Endothelial cell (in vitro differentiated cells): ENCODE measurements at places on chromosomes 3 and 15.

GRCh38 chr3:44522494-44522933, 32.5 kb upstream of the ZKSCAN7 start:
- no peak for DNase-seq

GRCh38 chr3:118884748-118885206, 149.9 kb downstream of the IGSF11 start:
- DNase-seq, result peak; percentile 81

DNA sequence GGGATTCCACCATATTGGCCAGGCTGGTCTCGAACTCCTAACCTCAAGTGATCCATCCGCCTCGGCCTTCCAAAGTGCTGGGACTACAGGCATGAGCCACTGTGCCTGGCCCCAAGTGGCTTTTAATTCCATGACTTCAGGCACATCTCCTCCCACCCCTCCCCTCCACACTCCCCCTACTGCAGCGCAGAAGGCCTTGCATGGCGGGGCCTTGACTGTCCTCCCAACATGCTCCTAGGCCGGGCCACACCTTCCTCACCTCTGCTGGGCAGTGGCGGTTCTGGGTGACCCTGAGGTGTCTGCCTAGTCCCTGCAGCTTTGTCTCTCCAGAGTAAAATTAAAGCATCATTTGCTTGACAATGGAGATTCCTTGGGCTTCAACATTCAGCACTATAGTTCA, 6.9 kb downstream of the LYSMD4 start:
- DNase-seq, result no peak

DNA sequence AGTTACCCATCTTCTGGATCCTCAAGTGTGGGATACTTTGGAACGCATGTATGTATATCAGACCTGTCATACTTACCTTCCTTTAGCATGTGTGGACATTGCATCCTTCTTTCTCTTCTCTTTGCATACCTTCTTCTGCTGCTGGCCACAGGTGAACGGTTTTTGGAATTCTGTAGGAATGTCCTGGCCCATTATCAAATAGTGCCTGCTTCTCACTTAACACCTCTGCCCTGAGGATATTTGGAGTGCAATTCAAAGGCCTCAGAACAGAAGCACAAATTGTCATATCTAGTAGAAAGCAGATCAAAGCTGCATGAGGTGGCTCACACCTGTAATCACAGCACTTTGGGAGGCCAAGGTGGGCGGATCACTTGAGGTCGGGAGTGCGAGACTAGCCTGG, 34.1 kb upstream of the UACA start:
- DNase-seq, result no peak

GRCh38 chr15:89243046-89243690, 611 bp upstream of the FANCI start:
- no peak for DNase-seq

DNA sequence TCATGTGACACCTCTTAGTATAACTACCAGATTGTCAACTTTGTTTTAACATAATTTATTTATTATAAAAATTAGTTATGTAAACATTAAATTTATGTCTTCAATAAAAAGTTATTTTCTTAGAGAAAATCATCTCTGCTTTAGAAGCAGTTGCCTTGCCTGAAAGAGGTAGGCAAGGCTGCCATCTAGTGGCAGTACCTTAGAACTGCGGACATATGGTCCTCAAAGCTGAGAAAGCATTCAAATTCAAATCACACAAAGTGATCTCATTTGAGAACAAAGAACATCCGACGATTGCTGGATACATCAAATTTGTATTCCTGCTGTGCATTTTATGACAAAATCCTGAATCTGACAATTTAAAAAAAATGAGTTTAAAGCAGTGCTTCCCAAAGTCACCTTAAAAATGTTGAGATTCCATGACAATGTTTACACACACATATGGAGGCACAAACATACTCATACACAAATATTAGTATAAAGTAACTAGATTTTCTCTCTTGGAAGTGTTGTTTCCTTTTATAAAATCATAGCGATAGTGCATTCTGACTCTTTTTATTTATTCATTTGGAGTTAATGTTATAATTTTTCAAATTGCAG, 617.4 kb downstream of the CADM2 start:
- peak; percentile 67 for DNase-seq

- DNase-seq, result no peak
Observed at GRCh38 chr3:4753073-4753691, 226.1 kb upstream of the BHLHE40 start.

- DNase-seq, result no peak
Observed at GRCh38 chr3:43279532-43279931, 6.8 kb upstream of the SNRK start.

DNA sequence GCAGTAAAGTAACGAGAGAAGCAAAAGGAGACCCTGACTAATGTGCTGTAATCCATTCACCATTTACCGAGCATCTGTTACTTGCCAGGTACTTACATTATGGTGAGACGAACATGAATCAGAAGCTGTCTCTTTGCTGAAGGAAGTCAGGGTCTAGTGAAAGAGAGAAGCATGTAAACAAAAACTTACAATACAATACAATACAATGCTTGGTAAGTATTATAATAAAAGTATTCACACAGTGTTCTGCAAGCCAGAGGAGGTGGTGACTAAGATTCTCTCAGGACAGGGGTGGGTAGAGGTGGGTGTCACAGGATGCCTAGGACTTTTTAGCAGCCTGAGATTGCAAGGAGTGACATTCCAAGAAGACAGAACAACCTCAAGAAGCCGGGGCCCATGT, 50.2 kb upstream of the MGA start:
- no peak for DNase-seq

GRCh38 chr3:131622726-131623125, 120.0 kb upstream of the MRPL3 start:
- DNase-seq, result no peak

DNA sequence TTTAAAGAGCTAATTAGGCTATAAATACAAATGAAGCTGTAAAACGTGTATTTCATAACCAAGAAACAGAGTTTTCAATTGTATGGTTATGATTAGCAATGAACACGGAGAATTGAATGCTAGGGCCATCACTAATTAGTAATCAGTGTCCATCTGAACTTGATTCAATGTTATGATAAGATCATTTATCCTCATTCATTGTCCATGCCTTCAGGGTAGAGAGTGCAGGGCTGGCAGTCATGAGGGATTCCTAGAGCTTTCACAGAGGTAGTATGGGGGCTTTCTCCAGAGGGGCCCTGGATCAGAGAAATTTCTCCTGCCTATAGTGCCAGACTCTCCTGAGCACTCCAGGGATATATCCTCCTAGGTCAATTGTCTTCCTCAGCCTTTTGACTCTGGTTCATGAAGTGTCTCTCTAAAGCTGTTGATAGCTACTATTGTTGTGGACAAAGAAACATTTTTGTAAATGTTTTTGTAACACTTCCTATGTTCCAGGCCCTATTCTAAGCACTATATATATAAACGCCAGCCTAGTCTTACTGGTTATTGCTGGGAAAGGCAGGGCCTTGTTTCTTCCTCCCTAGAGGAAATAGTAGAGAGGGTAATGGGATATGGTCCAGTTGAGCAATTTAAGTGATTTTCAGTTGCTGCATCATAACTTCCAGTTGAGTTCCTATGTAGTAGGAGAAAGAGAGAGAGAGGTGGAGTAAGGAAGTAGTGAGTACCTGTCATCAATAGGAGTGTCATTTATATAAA, 249.0 kb downstream of the NFKBIZ start:
- DNase-seq, result no peak

DNA sequence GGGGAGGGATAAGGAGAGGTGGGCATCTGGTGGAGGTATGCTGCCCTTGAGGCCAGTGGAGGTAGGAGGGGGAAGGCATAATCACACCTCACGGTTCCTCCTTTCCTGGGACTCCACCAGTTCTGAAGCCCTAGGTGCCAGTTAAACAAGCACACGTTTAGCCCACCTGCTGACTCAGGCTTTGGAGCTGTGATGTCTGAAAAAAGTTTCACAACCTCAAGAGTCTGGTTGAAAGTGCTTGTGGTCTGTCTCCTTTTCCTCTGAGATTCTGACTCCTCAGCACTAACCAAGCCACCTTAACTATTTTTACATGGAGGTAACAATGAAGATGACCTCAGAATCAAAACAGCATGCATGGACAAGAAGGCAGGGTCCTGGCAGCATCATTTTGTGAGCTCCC, 23.0 kb downstream of the HPS3 start:
- no peak for DNase-seq

GRCh38 chr3:33904730-33905129, 106.3 kb downstream of the PDCD6IP start:
- DNase-seq, result no peak

- DNase-seq, result no peak
Observed at GRCh38 chr3:153026026-153026425, 136.0 kb upstream of the RAP2B start.

- no peak for DNase-seq
Observed at GRCh38 chr3:10508619-10509260, 3.4 kb upstream of the ATP2B2 start.

DNA sequence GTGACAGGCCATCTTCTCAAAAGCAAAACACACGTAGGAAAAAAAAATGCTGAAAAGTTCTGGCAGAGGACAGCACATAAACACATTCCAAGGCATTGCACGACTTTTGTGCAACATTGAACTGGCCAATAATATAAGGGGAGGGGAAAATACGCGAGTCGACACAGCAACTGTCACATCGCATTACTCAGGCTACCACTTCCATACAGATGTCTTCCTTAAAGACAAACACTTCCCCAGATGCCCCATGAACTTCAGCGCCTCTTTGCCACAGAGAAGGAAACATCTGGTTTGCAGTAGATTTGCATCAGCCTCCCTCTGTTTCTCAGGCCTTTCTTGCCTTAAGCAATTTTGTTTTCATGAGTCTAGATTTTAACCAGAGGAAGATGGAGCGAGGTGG, 144.4 kb upstream of the IGF1R start:
- DNase-seq, result no peak

- no peak for DNase-seq
Observed at GRCh38 chr3:46549989-46550388, 16.1 kb downstream of the LRRC2 start.

GRCh38 chr15:89777782-89778380, 1.7 kb downstream of the MESP2 start:
- DNase-seq, result no peak

GRCh38 chr3:48001991-48002390, 14.2 kb downstream of the MAP4 start:
- no peak for DNase-seq

- no peak for DNase-seq
Observed at GRCh38 chr3:196166741-196167140, 44.5 kb downstream of the ZDHHC19 start.
